ENCODE measurements at places on chromosomes 1 and 21. TPM values are rescaled to one million over a fixed set of nuclear protein-coding genes. Genes with fewer than 3 reads are reported as not detected.
A peak's percentile ranks its signal among the peaks of the same experiment; 100 is the strongest.

- no peak for DNase-seq
Measured at GRCh38 chr1:115479055-115479482, 141.0 kb upstream of the NGF start.

Gene HSD17B7
- total RNA-seq: 23.6 TPM

Gene PTGFR
- not detected for total RNA-seq

- no peak for DNase-seq
Measured at GRCh38 chr1:227388214-227389168, 70.2 kb upstream of the CDC42BPA start.

DNA sequence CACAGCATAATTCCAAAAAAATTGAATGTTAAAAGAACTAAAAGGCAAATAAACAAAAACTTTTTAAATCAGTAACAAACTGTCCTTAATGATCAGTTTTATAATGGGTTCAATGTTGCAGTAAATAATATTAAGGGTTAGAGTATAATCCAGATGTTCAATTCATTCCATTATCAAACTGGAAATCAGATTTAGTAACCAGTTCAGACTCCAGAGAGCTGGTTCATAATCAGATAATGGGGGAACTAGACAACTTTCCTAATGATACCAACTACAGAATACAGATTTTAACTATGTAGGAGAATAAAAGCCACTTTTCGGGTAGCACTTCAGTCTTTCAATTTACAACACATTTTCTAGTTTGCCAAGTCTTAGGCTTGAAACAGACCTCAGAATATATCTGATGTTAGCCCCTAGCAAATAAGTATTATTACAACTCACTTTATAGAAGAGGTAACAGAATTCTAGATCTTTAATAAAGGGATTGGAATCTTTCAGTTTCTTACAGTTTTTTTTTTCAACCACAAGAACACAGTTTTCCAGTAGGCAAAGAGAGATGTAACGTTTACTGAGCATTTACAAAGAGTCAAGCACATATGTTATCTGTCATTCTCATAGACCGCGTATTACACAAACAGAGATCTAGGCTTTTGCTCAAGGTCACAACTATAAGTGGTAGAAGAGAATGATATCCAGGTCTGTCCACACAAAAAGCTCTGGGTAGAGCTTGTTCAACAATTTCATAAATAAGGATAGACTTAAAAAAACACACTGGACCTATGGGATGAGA is 1.9 kb upstream of the DCAF6 start:
- peak; percentile 48 for DNase-seq

Gene GPA33
- total RNA-seq: 0.11 TPM

Gene TCEA3
- total RNA-seq: 203 TPM

DNA sequence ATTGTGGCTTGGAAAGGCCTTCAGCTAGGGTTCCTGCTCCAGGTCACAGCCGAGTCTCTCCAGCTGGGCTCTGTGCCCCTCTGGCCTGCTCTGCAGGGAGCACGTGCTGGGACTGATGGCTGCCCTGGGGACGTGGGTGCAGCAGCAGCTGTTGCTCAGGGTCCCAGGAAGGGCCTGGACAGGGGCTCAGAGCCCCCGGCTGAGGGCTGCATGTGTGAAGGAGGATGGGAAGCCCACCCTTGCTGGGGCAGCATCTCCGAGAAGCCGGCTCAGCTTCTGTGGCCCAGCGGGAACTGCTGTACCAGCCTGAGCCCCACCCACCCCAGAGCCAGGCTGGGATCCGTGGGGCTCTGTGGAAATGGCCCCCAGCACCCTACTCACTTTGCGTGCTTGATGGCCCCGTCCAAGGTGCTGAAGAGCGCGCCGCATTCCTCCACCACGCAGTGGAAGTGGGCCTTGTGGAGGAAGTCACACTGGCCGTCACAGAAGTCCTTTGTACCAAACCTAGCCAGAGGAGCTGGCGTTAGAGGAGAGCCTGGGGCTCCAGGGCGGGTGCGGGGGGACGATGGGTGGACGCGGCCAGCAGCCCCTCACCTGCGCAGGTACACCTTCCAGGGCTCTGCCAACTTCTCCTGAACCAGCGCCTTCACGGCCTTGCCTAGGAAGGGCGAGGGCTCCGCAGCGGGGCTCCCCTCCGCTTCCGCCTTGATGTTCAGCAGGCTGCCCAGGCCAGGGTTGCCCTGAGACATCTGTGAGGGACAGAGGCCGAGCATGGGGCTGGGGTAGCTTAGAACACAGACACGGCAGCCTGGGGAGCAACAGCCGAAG is 147.5 kb downstream of the CASZ1 start:
- peak; percentile 49 for DNase-seq

GRCh38 chr1:41626616-41627375 is 142.3 kb upstream of the EDN2 start:
- no peak for DNase-seq

DNA sequence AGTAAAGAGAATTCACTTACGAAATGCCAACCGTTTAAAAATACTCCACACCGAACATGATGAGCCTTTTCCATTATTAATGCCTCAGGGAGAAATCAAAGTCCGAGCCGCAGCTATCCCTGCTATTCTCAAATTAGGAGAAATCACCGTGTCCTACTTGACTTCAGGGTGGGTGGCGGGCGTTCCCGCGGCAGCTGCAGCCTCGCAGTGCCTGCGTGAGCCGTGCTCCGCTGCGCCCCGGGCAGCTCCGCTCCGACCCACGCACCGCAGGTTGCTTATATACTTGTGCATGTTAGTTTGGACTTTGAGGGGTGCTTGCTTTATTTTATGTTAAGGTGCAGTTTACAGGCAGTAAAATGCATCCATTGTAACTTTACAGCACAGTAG is 35.6 kb upstream of the PCBP3 start:
- DNase-seq: no peak

Gene KRTAP7-1
- total RNA-seq: not detected

DNA sequence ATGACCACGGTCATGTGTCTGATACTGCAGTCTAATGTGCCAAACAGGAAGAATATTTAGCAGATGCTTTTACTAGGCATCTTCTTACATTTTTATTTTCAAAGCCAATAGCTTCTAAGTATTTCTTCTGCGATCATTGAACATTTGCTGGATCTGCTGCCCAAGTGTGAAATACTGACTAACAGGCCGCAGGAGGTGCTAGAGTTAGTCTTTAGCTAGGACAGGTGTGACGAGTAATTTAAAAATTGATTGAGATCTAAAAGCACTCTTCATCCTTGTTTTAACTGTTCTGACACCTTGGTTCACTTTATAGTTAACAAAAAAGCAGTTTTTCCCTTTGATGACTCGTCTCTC is 748 bp upstream of the FAM78B start:
- DNase-seq: no peak

DNA sequence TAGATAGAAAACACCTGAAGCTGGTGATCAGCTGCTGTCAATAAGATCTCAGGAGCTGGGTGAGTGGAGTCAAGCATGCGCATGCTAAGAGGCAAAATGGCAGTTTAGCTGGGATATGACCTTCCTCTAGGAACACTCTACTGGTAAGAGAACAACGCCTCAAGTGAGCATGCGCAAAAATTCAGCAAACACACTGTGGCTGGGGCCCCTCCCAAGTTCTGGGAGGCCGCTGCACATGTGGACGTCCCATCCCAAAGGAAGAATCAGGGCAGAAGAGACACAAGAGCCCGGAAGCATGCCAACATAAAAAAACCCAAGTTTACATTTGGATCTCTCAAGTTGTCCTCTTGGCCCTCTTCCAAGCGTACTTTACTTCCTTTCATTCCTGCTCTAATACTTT is 126.3 kb upstream of the F3 start:
- DNase-seq: no peak

- no peak for DNase-seq
Measured at GRCh38 chr1:2552189-2552588, 4.0 kb upstream of the TNFRSF14 start.

DNA sequence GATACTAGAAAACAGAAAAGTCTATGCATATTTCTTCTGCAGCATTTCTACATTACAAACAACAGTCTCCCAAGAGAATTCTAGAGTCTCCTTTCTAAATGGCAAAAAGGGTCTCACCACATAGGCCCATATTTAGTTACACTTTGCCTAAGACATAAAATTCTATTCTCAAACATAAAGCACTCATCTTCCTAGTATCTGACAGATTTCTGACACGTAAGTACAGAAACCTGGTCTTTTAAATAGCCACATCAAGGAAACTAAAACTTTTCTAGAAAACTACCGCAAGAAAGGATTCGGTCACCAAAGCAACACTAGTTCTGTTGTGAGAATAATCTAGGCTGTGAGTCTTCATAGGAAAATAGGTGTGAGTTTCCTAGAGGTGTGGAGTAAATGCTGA is 33.6 kb upstream of the CTSK start:
- DNase-seq: no peak

Gene SLC16A4
- 0.66 TPM for total RNA-seq

DNA sequence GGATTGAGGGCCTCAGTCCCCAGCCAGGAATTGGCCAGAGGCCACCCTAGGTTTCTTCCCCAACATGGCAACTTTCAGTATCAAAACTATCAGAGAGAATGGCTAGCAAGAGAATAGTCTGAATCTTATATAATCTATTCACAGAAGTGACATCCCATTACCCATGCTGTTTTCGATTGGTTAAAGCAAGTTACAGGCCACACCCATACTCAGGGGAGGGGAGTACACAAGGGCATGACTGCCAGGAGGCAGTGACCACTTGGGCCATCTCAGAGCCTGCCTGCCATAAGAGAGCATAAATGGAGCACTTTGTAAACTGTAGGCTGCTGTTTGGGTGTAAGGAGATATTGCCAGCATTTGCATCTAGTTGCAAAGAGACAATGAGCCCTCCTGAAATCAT is 65.4 kb downstream of the FAM163A start:
- no peak for DNase-seq

- no peak for DNase-seq
Measured at GRCh38 chr1:109946511-109946910, 35.9 kb downstream of the CSF1 start.

DNA sequence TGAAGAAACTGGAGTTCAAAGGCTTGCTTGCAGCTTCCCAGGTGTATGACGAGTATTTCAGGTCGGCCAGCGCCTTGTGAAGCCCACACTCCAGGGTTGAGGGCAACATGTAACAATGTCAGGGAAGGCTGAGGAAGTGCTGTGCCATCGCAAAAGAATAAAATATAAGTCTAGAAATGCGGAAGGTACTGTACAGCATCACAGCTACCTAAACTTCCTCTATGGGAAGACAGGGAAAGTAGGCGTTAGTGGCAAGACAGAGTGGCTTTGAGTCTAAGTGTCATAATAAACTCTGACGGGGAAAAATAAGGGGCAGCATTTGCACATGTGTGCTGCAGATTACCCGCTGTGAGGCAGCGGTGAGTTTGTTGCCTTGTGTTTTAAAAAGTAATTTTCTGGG is 28.9 kb downstream of the DOP1B start:
- no peak for DNase-seq

DNA sequence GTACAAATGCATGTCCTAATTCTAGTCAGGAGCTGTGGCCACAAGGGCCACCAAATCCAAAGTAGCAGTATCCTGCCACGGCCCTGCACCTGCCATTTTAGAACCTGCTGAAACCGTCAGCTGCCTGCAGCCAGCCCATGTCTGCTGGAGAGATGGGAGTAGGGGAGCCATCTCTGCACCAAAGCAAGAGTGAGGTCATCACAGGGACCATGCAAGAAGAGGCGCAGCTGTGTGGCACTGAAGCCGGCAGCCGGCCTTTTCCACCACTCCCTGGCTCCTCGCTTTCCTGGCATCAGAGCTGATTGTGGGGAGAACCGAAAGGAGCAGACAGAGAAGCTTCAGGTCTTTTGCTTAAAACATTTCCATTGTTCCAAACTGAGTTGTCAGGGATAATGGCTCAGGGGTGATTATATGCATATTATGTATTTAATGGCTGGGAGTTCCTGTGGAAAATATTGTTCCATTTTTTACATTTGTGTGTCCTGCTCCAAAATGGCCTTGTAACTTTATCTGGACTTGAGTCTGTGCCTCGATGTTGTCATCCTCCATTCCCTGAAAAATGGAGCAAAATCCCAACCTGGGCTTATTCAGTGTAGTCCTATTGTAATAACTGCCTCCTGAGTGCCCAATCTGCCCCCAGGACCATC is 18.7 kb upstream of the NBL1 start:
- no peak for DNase-seq

All from cardiac muscle cell (in vitro differentiated cells and primary cell).